ENCODE measurements at places on chromosomes 6 and 20. TPM values are rescaled to one million over a fixed set of nuclear protein-coding genes. Genes with fewer than 3 reads are reported as not detected.

IFT52 gene
- total RNA-seq = 13.1 TPM

LIN28B gene
- total RNA-seq = not detected

OOEP gene
- total RNA-seq = 0.69 TPM

RIPOR3 gene
- 0.69 TPM for total RNA-seq

- H3K4me1 ChIP-seq = no peaks in the 10 kb centered on the region
- no peak overlapping the region for H3K4me3 ChIP-seq
- H3K27ac ChIP-seq = no peak overlapping the region
- no peak for DNase-seq
These were observed 393.4 kb upstream of the SULF2 start for GRCh38 chr20:48178633-48179032.

DNA sequence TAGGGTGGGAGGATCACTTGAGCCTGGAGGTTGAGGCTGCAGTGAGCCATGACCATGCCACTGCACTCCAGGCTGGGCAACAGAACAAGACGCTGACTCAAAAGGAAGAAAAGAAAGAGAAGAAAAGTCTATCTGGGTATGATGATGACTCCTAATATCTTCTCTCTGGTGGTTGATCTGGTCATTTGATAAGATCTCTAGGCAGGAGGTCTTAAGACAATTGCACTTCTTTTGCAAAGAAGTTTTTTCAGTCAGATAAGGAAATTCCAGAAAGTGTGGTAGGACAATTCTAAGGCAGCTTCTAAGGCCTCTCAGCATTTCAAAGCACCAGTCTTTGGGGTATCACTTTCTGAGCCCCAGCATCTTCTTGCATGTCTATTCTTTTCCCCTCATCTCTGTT lies 7.7 kb upstream of the AIF1 start:
- H3K27ac ChIP-seq = no peak overlapping the region
- no peak for DNase-seq
- H3K27me3 ChIP-seq = no peaks in the 10 kb centered on the region
- H3K4me1 ChIP-seq = no peaks in the 10 kb centered on the region

- no peak for DNase-seq
- no peak overlapping the region for H3K27ac ChIP-seq
- peaks cover 2% of the 10 kb centered on the region for H3K27me3 ChIP-seq
- H3K36me3 ChIP-seq = no peaks in the 10 kb centered on the region
- no peak overlapping the region for H3K4me3 ChIP-seq
- H3K4me1 ChIP-seq = no peaks in the 10 kb centered on the region
These were observed 143.6 kb downstream of the ALDH8A1 start for GRCh38 chr6:134806180-134806798.

DNA sequence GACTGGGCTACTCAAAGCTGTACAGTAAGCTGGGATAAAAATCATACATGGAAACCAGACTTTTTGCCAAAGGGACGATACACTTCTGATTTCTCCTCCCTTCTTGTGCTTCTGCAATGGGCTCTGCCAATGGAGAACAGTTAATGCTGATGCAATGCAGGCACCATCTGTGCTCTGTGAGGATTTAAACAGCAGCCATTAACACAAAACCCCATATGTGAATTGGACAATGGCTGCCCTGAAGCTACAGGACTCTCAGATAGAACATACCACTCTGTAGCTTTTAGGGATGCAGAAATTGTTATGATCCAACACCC lies 71.9 kb downstream of the GJA10 start:
- DNase-seq = no peak
- no peaks in the 10 kb centered on the region for H3K36me3 ChIP-seq
- no peak overlapping the region for H3K4me3 ChIP-seq
- H3K27me3 ChIP-seq = no peaks in the 10 kb centered on the region

DNA sequence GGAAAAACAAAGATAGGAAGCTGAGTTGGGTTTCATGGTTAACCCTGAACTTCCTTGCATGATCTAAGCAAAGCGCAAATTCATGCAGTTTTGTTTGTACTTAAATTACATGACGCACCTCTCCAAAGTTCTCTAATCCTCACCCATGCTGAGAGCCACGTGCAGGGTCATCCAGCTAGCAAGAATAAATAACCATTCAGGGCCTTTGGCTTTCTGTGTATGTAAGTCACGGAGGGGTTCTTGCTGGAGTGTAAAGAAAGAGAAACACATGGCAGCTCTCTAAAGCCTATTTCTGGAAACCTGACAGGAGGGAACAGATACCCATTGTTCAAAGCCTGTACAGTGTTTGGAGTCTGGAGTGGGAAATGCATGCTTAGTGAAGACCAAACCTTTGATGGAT lies 171.7 kb upstream of the CCN2 start:
- H3K27ac ChIP-seq = no peak overlapping the region
- H3K36me3 ChIP-seq = no peaks in the 10 kb centered on the region
- H3K27me3 ChIP-seq = no peaks in the 10 kb centered on the region
- no peak for DNase-seq
- H3K4me1 ChIP-seq = no peaks in the 10 kb centered on the region
- no peak overlapping the region for H3K4me3 ChIP-seq

DNA sequence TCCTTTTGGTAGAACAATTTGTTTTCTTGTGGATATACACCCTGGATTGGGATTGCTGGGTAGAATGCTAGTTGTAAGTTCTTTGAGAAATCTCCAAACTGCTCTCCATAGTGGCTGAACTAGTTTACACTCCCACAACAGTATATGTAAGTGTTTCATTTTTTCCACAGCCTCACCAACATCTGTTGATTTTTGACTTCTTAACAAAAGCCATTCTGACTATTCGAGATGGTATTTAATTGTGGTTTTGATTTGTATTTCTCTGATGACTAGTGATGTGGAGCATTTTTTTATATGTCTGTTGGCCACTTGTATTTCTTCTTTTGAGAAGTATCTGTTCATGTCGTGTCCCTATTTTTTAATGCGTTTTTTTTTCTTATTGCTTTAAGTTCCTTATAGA lies 444.1 kb downstream of the CBLN4 start:
- H3K27ac ChIP-seq = no peak overlapping the region
- H3K36me3 ChIP-seq = no peaks in the 10 kb centered on the region
- H3K4me3 ChIP-seq = no peak overlapping the region

DNA sequence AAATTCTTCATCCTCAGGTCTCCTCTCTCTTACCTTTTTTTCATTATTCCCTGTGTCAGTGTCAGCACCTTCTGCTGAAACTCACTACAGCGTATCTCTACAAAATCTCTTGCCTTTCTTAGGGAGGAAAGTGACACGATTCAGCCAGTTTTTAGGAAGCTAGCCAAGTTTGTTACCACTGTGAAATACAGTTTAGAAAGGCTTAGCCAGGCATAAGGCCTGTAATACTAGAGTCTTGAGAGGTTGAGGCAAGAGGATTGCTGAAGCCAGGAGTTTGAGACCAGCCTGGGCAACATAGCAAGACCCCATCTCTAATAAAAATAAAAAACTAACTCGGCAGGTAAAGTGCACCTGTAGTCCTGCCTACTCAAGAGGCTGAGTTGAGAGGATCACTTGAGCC lies 16.7 kb downstream of the TAB2 start:
- H3K27me3 ChIP-seq = no peaks in the 10 kb centered on the region
- DNase-seq = no peak
- H3K36me3 ChIP-seq = no peaks in the 10 kb centered on the region
- peak overlapping the region; percentile 26 for H3K27ac ChIP-seq

GRCh38 chr6:39274903-39275302 lies 39.3 kb downstream of the KCNK17 start:
- no peaks in the 10 kb centered on the region for H3K36me3 ChIP-seq
- H3K4me3 ChIP-seq = no peak overlapping the region
- no peaks in the 10 kb centered on the region for H3K27me3 ChIP-seq
- H3K27ac ChIP-seq = no peak overlapping the region
- no peaks in the 10 kb centered on the region for H3K4me1 ChIP-seq

DNA sequence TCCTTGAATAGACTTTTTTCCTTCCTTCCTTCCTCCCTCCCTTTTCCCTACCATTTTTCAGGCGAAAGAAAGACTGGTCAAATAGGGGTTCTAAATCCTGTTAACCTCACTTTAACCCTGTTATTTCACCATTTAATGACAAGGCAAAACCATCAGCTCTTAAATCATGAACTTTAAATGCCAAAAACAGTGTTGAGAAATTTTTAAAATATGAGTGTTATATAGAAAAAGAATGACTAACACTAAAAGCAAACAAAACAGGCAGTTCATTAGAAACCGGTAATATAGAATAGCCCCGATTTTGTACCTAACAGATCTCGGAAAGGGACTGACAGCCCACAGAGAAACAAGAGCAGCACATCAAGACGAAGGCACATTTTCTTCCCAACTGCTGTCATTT lies 57.4 kb upstream of the CEP85L start:
- DNase-seq = no peak
- H3K27me3 ChIP-seq = no peaks in the 10 kb centered on the region
- peaks cover 65% of the 10 kb centered on the region for H3K4me1 ChIP-seq
- no peaks in the 10 kb centered on the region for H3K36me3 ChIP-seq

GRCh38 chr6:166719019-166719418 lies 92.0 kb upstream of the RPS6KA2 start:
- H3K36me3 ChIP-seq = no peaks in the 10 kb centered on the region
- no peaks in the 10 kb centered on the region for H3K4me1 ChIP-seq
- H3K27ac ChIP-seq = no peak overlapping the region

DNA sequence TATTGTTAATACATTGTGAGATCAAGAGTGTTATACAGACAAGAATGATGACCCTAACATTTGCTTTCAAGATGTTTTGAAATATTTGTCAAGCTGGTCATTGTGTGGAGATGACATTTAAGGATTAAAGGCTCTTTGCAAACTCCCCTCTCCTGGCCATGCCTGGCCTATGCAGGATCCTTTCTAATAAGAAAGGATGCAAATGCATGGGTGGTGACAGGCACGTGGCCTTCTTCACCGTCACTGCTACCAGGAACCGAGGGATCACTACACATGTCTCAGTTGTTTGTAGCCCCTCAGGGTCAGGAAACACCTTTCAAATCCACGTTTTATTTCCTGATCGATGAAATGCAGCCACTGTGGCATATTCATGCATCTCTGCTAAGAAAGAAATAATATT lies 419.7 kb downstream of the PRKN start:
- no peaks in the 10 kb centered on the region for H3K27me3 ChIP-seq
- H3K36me3 ChIP-seq = no peaks in the 10 kb centered on the region
- no peaks in the 10 kb centered on the region for H3K4me1 ChIP-seq
- no peak overlapping the region for H3K27ac ChIP-seq

GRCh38 chr20:40945754-40946450 lies 82.7 kb upstream of the TOP1 start:
- H3K4me3 ChIP-seq = no peak overlapping the region
- H3K4me1 ChIP-seq = no peaks in the 10 kb centered on the region

- no peak overlapping the region for H3K27ac ChIP-seq
- DNase-seq = no peak
These were observed 55.7 kb downstream of the SNX5 start for GRCh38 chr20:17912916-17913315.

GRCh38 chr6:83707829-83708545 lies 914 bp downstream of the SNAP91 start:
- H3K27me3 ChIP-seq = peaks cover 16% of the 10 kb centered on the region
- no peak overlapping the region for H3K27ac ChIP-seq
- no peak for DNase-seq
- no peaks in the 10 kb centered on the region for H3K4me1 ChIP-seq
- H3K36me3 ChIP-seq = no peaks in the 10 kb centered on the region

DNA sequence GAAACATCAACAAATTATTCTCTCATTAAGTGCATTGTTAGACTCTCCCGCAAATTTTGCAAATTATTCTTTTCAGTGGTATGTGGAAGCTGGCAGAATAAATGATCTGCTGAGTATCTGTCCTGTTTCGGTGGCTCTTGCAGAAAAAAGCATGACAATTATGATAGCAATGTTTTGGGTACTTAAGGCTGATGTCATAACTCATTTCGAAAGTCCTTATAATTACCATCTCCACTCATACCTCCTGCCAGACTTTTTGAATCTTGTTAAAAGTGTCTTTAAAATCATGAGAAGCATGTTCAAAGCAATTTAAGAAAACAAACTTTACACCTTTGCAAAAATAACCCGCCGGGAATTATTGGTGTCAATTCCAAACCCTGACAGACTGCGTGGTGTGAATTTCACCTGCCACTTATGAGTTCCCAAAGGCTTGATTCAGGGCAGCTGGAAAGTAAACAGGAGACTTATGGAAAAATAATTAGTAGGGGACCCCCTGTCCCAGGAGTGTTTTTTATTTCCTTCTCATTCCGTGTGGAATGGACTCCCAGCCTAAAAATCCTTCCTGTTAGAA lies 87.6 kb upstream of the E2F3 start:
- no peak overlapping the region for H3K4me3 ChIP-seq
- H3K27me3 ChIP-seq = peaks cover 3% of the 10 kb centered on the region
- no peaks in the 10 kb centered on the region for H3K36me3 ChIP-seq
